ENCODE measurements at places on chromosomes 16 and 17.

- DNase-seq: no peak
Observed at GRCh38 chr17:81983639-81984373, 6.4 kb downstream of the ASPSCR1 start.

GRCh38 chr16:57563761-57564160 lies 21.3 kb downstream of the ADGRG5 start:
- DNase-seq: no peak

GRCh38 chr17:74484066-74484465 lies 17.6 kb downstream of the CD300A start:
- DNase-seq: no peak

DNA sequence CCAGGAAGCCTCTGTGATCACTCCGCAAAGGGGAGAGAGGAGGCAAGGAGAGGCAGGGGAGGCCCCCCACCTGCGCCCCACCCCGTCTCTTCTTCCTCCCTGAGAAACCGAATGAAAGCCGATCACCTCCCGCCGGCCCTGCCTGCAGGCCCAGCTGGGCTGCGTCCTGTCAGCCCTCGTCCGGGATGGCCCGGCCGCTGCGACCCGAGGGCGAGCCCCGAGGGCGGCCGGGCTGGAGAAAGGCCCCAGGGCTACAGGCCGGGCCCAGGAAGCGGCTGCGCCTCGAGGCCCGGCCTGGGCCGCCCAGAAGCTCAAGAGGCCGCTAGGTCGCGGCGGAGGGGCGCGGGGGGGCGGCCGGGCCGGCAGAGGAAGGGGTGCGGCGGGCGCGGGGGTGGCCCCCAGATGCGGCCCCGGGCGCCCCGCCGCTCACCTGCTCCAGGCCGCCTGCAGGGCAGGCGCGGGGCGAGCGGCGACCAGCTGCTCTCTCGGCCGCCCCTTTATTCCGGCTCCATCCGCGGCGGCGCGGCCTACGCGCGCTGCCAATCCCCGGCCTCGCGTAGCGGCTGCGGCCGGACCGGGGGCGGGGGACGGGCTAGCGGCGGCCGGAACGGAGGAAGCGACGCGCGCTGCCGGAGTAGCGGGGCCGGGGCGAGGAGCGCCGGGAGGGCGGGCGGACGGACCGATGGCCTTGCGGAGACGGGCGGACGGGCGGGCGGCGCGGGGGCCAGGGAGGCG lies at the start of gene ZNF319:
ZNF319 (minus strand) TSS at position 702 of the 735 bp plus-strand sequence. CDS start 2,407 bp downstream, outside the sequence.
- peak; percentile 24 for DNase-seq

- no peak for DNase-seq
Observed at GRCh38 chr17:15742921-15743320, 10.8 kb downstream of the TBC1D26 start.
